ENCODE measurements at places on chromosomes 11 and 22.
A peak's percentile ranks its signal among the peaks of the same experiment; 100 is the strongest.

GRCh38 chr11:102437727-102438126 is 14.8 kb downstream of the TMEM123 start:
- no peak for DNase-seq

DNA sequence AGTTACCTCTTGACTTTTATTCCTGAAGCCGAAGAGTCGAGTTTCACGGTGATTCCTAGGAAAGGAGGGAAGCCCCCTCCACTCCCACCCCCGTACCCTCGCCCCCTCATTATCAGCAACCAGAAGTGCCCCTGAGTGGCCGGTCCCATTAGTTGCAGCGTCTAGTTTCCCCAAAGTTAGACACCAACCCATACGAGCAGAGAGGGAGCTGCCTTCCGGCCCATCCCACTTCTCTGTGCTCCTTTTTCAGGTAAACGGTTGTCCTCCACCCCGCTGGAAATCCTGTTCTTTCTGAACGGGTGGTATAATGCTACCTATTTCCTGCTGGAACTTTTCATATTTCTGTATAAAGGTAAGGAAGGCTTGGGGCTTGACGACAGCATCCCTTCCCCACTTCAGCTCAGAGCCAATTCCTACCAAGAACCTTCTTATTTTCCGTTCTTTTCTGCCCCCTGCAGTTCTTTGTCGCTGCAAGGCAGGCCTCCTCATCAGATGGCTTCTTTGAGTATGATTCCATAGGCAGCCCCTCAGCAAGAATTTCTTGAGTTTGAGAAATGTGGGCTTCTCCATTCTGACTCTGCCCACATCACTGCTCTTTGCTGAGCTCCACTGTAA is 701 bp downstream of the TMEM216 start:
- DNase-seq = peak; percentile 35

- peak; percentile 42 for DNase-seq
Measured at GRCh38 chr11:11036848-11037732, 179.2 kb upstream of the ZBED5 start.

- DNase-seq = no peak
Measured at GRCh38 chr11:68976563-68976962, 4.2 kb downstream of the MRGPRD start.

- no peak for DNase-seq
Measured at GRCh38 chr22:49303061-49303735, 524.5 kb downstream of the BRD1 start.

DNA sequence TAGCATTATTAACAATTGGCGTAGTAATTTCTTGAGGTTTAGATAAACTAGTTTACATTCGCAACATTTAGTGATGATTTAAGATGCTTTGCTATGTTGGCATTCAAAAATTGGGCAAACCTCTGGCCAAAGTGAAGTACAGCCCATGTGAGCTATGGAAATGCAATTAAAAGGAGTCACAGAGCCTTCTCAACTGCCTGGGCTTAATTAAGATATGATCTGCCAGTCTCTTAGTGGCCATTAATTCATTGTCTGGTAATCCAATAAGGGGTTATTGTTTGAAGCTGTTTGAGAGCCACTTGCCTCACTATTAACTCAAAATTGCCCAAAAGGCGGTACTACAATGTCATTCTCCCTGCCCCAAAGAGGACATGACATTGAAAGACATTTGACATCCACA is 608.9 kb downstream of the NTM start:
- no peak for DNase-seq

DNA sequence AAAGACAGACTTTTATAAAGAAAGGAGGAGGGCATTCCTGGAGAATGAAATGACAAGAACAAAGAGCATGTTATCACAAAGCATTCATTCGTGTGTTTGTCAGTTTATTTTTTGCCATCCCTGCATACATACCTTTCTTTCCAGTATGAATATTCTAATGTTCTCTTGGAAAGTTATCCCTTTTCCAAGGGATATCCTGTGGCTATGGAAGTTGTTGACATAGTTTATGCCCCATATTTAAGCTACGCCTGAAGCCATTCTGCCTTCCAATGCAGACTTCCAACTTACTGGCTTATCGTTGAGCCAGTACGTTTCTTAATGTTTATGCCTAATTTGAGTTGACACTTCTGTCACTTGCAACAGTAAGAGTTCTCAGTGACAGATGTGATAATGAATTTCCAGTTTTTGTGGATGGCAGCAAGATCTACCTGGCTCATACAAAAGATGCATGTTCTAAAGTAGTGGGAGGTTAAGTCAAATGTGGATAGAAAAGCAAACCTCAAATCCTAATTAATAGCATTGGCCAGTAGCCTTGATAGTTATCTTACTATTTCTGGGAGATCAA is 133.3 kb upstream of the ANO3 start:
- DNase-seq = no peak

- DNase-seq = no peak
Measured at GRCh38 chr11:2366733-2367132, 10.4 kb upstream of the CD81 start.

GRCh38 chr11:111460856-111461255 is 51.3 kb downstream of the BTG4 start:
- DNase-seq = peak; percentile 2

DNA sequence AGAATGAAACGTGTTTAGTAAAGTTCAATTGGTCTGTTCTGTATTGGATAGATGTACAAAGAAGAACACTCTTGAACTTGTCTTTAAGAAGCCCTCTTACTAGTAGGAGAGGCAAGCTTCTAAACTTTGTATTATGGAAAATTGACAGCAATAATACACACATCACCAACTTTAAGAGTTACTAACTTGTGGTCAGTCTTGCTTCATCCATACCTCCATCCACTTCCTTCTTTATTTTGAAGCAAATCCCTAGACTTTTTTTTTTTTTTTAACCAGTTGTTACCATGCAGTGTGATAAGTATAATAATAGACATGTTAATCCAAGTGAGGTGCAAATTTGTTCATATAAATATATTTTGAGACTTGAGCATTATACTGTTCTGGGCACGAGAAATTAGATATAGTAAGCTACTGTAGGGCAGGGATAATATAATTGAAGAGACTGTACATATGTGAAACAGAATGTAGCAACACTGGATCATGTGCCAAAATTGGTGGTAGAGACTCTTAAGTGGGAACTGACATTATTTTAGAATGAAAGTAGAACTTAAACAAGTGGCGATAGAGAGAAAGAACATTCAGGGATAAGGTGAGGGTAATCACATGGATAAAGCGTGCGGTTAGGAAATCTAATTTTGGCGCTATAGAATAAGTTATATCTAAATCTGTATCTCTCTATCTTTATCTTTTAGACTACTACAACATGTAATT is 6.5 kb downstream of the FAR1 start:
- no peak for DNase-seq

GRCh38 chr11:59756845-59757244 is 1.7 kb downstream of the STX3 start:
- no peak for DNase-seq

DNA sequence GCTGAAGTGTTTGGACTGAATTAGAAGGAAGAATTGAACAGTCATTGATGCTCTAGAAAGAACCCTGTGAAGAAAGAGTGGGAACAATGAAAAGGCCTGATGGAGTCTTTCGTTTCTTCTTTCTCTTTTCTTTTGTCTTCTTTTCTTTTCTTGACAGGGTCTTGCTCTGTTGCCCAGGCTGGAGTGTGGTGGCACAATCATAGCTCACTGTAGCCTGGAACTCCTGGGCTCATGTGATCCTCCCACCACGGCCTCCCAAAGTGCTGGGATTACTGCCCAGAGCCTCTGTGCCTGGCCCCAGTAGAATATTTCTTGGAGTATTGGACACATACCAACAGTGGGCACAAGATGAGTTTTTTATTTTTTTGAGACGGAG is 1.1 kb downstream of the FEN1 start:
- no peak for DNase-seq

DNA sequence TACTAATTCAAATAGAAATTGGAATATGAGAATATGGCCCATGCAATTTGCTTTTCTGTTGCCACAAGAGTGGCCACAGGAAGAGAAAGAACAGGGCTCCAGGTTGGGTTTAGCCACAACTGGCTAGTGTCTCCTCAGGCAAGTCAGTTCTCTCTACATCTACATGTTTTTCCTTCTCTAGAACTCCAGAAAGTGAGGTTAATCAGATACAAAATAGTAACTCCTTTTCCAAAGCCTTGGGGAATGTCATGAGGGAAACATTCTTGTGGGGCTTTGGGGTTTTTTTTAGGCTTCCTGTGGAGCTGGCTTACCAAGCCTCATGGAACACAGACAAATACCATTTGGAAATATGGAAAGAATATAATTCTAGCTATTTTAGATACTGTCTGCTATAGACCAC is 161.6 kb downstream of the NAV2 start:
- no peak for DNase-seq

- no peak for DNase-seq
Measured at GRCh38 chr11:106228996-106229395, 151.5 kb downstream of the AASDHPPT start.

GRCh38 chr22:48943567-48944432 is 883.9 kb downstream of the BRD1 start:
- DNase-seq = peak; percentile 27

GRCh38 chr11:60764879-60765278 is 8.2 kb downstream of the MS4A15 start:
- DNase-seq = no peak

DNA sequence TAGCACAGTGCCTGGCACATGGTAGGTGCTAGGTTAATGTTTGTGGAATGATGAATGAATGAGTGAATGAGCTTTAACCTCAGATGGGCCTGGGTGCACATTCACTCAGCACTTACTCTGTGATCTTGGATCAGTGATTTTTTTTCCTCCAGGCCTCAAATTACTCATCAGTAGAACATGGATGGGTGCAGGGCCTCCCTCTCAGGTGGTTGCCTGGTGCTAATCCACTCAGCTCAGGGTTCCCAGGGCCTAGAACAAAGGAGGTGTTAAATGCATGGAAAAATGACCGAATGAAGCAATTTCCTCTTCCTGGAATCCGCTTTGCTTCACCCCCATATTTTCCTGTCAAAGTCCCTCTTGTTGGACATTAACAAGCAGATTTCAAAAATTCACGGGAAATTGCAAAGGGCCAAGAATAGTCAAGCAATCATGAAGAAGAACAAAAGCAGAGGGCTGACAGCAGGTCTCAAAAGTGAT is 93.5 kb downstream of the MYEOV start:
- DNase-seq = no peak
